ENCODE measurements at places on chromosomes 13 and 19.

DNA sequence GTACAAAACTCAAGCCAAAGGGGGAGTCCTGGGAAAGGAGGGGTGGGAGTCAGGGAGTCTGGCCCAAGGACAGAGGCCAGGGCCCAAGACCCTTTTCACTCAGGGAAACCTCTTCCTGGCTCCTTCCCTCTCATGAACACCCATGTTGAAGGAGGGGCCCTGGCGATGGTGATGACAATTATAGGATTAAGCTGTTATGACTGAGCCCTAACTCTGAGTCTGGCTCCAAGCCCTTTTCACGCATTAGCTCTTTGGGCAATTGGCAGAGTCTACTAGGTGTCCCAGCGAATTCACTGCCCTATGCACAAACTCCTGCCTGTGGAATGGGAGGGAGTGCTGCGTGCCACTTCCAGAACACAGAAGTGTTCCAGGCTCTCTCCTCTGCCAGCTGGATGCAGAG, 20.7 kb downstream of the ZNF575 start:
- no peak for DNase-seq

GRCh38 chr13:78520425-78520824, 82.9 kb downstream of the POU4F1 start:
- DNase-seq, result no peak

GRCh38 chr13:75480671-75481175, 1.2 kb downstream of the TBC1D4 start:
- peak; percentile 16 for DNase-seq

GRCh38 chr13:112752711-112753541, 63.1 kb downstream of the ATP11A start:
- DNase-seq, result no peak

DNA sequence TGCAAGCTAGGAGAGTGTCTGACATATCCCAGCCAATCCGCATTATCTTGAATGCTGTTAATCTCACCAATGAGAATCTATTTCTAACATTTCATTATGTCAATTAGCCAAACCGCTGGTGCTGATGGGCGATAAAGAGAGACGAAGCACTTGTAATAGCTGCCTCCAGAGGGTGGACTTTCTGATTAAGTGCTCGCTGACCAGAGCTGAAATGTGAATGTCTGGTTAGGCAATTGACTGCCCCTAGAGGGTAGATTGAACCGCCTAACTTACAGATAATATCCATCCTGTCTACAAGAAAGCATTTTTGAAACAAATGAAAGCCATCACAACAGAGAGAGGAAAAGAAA, 552 bp upstream of the GRWD1 start:
- peak; percentile 49 for DNase-seq

- no peak for DNase-seq
Observed at GRCh38 chr13:23462815-23463559, 29.5 kb upstream of the SACS start.

DNA sequence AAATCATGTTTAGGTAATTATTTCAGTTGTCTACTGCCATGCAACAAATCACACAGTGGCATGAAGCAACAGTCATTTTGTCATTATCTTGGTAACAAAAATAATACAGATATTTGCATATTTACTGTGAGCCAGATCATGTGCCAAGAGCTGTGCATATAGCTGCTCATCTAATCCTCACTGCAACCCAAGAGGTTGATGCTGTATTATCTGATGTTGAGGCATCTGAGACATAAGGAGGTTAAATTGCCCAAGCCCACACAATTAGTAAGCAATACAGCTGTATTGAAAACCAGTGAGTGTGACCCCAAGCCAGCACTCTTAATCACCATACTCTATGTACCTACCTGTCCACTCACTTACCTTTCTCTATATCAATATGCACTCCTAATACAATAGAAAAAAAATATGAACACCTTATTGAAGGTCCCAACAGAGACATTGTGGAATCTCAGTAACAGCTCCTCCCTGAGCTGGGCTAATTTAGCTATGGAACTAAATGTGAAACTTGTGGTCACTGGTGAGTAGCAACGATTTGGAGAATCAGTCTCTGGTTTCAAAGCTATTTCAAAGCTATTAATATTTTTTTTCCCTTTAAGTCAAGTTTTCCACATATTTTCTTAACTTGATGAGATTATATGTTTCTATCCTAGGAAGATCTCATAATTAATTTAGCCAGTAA, 185.2 kb downstream of the KLF12 start:
- DNase-seq, result no peak

DNA sequence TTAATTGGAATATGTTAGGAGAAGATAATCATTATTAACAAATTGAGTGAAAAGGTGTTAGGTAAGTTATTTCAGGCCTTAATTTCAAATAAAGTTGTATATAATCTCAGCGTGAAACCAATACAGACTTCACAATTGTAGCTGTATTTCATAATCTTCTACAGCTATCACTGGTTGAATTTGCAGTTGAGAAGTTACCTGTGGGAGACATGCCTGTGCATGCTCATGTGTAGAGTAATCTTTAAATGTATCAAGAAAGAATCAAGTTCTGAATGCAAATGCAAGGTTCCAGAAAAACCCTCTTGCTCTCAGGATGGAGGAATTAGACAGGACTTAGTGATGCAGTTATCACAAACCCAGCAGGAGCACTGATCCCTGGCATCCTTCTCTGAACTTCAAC, 938.4 kb upstream of the SLC10A2 start:
- DNase-seq, result no peak

GRCh38 chr13:85564598-85564997, 234.6 kb downstream of the SLITRK6 start:
- DNase-seq, result no peak

GRCh38 chr19:19461671-19462622, 53.4 kb downstream of the TSSK6 start:
- no peak for DNase-seq

GRCh38 chr19:16561382-16561781, 10.8 kb downstream of the SLC35E1 start:
- DNase-seq, result no peak

DNA sequence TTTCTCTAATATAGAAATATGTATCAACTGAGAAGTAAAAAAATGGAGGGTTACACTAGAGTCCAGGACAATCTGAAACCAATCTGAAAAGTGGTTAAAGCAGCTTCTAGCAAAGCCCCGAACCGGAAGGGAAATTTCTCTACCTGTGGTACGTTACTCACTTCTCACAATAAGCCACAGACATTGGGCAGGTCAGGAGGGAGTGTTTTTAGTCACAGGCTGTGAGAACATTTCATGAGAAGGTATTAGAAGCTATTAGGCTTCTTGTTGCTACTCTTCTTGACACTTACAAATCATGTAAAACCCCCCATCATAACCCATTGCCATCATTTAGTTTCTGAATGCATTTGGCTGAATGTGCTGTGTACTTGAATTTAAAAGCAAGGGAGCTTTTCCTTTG, 120.9 kb downstream of the NUFIP1 start:
- no peak for DNase-seq

DNA sequence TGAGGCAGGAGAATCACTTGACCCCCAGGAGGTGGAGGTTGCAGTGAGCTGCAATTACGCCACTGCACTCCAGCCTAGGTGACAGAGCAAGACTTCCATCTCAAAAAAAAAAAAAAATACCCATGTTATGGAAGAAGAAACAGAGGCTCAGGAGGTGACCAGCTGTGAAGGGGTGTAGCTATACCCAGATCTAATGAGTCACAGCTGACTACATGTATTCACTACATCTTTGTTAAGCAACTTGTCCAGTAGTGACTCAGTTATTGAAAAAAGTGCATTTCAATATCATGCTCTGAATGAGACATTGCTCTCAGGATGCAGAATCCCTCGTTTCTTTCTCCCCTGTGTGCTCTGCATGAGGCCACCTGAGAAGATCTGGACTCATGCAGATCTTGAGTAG, 16.1 kb upstream of the SPART start:
- DNase-seq, result no peak

GRCh38 chr19:43572171-43572588, 3.1 kb downstream of the XRCC1 start:
- no peak for DNase-seq

GRCh38 chr13:35993686-35994085, 137.5 kb downstream of the DCLK1 start:
- DNase-seq, result no peak

GRCh38 chr13:46173656-46174055, 8.3 kb downstream of the LCP1 start:
- no peak for DNase-seq

GRCh38 chr13:22049384-22049783, 378.5 kb downstream of the FGF9 start:
- no peak for DNase-seq

DNA sequence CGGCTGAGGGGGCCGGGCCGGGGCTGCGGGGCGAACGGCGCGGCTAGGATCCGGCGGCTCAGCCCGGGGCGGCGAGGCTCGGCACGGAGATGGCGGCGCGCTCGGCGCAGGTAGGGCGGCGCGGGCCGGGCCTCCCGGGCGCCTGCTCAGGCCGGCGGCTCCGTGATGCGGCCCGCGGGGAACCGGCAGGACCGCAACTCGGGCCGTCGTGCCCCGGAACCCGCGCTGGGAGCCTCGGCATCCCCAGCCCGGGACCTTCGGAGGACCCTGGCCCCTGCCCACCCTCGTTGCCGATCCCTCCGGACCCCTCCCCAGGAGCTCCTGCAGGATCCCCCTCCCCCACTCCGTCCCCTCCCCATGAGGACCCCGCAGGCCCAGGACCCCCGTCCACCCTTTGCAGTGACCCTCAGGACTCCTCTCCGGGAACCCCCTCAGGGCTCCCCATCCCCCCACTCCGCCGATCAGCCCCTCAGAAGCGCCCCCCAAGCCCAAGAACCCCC, 304 bp downstream of the EVI5L start:
- DNase-seq, result no peak

- no peak for DNase-seq
Observed at GRCh38 chr13:109627649-109628048, 158.7 kb downstream of the IRS2 start.

DNA sequence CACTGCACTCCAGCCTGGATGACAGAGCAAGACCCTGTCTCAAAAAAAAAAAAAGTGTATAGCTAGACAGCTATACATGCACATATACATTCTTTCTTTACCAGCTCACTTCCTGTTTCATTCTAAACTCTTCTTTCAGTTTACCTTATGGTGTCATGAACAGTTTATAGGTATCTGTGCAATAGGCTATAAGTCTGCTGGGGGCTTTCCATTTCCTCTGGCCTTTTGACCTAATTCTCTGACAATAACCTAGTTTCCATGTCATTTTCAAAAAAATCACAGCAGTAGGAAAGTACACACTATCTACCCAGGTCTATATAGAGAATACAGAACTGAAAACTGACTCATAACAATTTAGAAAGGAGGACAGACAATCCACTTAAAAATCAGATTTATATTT, 24.4 kb upstream of the URAD start:
- no peak for DNase-seq

- no peak for DNase-seq
Observed at GRCh38 chr13:106651442-106651841, 83.5 kb upstream of the ARGLU1 start.

GRCh38 chr13:40024967-40025714, 369.7 kb downstream of the COG6 start:
- no peak for DNase-seq

- no peak for DNase-seq
Observed at GRCh38 chr13:43232144-43232872, 208.9 kb downstream of the DNAJC15 start.

- DNase-seq, result no peak
Observed at GRCh38 chr13:44879452-44880058, 109.7 kb downstream of the NUFIP1 start.

DNA sequence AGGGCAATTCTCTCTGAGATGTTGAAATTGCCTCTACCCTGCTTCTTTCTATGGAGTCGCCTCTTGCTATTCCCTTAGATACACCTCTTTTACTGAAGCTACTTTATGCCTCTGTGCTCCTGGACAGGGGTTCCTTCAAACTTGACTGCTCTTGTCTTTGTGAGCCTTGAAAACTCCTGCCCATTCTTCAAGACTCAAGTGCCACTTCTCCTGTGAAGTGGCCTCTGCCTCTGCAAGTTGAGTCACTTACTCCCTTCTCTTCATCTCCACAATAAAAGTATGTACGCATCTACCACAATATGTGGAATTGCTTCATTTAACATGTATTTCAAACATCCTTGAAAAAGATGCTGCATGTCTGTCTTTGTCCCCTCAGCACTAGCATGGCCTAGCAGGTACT, 66.0 kb upstream of the TPP2 start:
- DNase-seq, result no peak

DNA sequence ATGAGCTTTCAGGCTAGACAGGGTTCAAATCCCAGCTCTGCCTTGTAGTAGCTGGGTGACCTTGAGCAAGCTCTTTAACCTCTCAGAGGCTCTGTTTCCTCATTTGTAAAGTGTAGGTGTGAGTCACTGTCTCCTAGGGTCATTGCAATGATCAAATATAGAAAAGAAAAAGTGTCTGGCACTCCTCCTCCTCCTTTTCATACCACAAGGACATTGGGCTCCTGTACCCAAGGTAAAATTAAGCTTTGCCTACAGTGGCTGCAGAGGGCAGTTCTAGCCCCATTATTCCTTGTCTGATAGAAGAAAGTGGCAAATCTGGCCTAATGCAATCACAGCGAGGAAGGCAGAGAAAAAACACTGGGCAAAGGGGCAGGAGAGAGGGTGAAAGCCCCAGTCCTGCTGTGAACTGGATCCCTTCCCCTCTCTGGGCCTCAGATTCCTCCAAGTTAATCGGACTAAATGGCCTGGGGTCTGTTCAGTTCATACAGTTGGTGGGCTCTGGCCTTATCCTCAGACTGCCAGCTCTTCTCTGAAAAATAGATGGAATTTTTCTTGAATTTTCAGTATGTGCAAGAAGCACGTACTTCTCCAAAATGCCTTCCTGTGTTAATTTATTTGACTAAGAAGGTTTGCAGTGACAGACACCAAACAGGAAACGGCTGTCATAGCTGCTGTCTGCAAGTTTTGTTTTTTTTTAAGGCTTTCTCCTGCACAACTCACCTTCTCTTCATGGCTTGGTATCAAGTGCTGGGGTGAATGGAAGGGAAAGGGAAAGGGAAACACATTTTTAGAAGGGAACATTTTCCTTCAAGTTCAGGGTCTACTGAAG, 35.3 kb downstream of the RGCC start:
- DNase-seq, result no peak

- DNase-seq, result no peak
Observed at GRCh38 chr19:41935760-41936415, 7.6 kb upstream of the ERFL start.

- DNase-seq, result no peak
Observed at GRCh38 chr13:112735791-112736190, 46.0 kb downstream of the ATP11A start.

DNA sequence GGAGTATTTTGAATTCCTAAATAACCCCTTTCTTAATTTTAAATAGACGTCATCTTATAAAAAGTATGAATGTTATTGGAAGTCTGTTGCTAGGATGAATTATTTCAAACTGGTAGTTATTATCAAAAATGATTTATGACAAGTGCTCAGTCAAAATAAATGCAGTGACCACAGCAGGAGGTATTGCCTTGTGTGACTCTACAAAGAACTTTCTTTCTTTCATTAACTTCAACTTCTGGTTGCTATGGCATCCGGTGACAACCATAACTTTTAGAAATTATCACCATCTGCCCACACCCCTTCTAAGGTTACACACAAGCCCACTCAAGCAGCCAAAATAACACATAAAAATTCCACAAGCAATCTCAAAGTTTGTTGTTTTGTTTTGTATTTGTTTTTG, 189.9 kb downstream of the DACH1 start:
- no peak for DNase-seq

Measured in tibial nerve (tissue), 4 donors.